Left lung (tissue), 14 donors: ENCODE measurements at places on chromosomes 4 and X. TPM values are rescaled to one million over a fixed set of nuclear protein-coding genes. Genes with fewer than 3 reads are reported as not detected.

SULT1E1 gene
- polyA plus RNA-seq: 254 TPM

APBB2 gene
- 55.9 TPM for polyA plus RNA-seq

C4orf51 gene
- polyA plus RNA-seq: not detected

AFM gene
- polyA plus RNA-seq: not detected

SPATA4 gene
- 1.0 TPM for polyA plus RNA-seq

CTAG1A gene
- polyA plus RNA-seq: not detected

CYTL1 gene
- 56.3 TPM for polyA plus RNA-seq

USP17L28 gene
- polyA plus RNA-seq: not detected

TMEM156 gene
- 1.6 TPM for polyA plus RNA-seq

CASP6 gene
- 40.2 TPM for polyA plus RNA-seq

USP38 gene
- polyA plus RNA-seq: 22.8 TPM

ZDHHC15 gene
- 7.6 TPM for polyA plus RNA-seq

SMIM31 gene
- polyA plus RNA-seq: 0.31 TPM

PLP1 gene
- polyA plus RNA-seq: 9.6 TPM

NUP62CL gene
- 7.0 TPM for polyA plus RNA-seq

TXK gene
- 4.4 TPM for polyA plus RNA-seq

ABCB7 gene
- polyA plus RNA-seq: 29.9 TPM

FGFBP1 gene
- 0.13 TPM for polyA plus RNA-seq
